ENCODE measurements at places on chromosomes 3 and 15. TPM values are rescaled to one million over a fixed set of nuclear protein-coding genes. Genes with fewer than 3 reads are reported as not detected.

Gene KBTBD13
- total RNA-seq = 0.13 TPM

Gene PPP1R14D
- total RNA-seq = not detected

Gene SLC38A3
- 0.40 TPM for total RNA-seq

Gene PRR20G
- not detected for total RNA-seq

Gene PLXND1
- 61.4 TPM for total RNA-seq

Gene ADAMTS7
- 10.6 TPM for total RNA-seq
